Amniotic stem cell (primary cell): ENCODE measurements at places on chromosomes 3 and 15.

- no peak for DNase-seq
Observed at GRCh38 chr3:108354562-108354961, 58.2 kb downstream of the HHLA2 start.

- no peak for DNase-seq
Observed at GRCh38 chr3:14991818-14992612, 44.6 kb downstream of the NR2C2 start.

- peak; percentile 68 for DNase-seq
Observed at GRCh38 chr3:55484801-55485791, 2.0 kb downstream of the WNT5A start.

DNA sequence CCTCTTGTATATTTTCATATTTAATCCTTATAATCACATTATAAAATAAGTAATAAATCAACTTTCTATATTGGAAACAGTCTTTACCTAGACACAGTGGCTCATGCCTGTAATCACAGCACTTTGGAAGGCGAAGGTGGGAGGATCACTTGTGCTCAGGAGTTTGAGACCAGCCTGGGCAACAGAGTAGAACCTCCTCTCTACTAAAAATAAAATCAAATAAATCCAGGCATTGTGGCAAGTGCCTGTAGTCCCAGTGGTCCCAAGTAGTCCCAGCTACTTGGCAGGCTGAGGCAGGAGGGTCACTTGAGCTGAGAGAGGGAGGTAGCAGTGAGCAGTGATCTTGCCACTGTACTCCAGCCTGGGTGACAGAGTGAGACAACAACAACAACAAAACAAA lies 975.1 kb downstream of the ROBO1 start:
- no peak for DNase-seq

DNA sequence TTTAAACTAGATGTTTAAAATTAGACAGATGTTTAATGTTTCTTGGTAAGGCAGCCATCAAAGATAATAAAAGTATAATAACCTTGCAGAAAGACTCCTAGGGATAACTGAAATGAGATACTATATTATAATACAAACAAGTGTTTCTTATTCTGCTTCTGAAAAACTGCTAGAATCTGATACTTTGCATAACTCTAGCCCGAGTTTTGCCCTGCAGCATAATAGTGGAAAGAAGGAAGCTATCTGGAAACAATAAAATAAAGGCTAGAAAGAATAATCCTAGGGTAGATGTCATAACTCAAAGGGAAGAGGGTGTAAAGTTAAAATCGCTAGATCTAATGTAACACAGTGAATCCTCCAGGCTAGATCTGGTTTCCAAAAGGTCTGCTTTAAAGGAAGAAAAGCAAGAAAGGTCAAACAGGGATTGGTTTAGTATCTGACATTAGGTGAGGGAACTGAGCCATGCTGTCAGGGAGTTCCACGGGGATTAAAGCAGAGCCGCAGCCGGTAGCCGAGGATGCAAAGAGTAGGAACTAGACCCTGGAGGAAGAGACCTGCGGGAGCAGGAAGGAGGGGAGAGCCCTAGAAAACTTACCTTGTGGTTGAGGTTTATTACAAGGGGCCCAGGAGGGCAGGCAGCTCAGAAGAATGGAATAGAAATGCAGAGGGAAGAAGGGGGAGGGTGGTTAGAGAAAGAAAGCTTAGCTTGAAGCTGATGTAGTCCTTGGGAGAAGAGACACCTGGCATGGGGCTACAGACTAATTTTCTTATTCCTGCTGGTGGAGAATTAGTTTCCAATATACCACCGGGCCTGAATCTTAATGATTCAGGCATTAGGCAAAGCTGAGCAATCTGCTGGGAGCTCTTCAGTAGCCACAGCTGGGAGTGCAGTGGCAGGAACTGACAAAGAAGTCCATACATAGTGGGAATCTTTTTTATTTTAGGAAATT lies 46.1 kb upstream of the TUSC7 start:
- no peak for DNase-seq

DNA sequence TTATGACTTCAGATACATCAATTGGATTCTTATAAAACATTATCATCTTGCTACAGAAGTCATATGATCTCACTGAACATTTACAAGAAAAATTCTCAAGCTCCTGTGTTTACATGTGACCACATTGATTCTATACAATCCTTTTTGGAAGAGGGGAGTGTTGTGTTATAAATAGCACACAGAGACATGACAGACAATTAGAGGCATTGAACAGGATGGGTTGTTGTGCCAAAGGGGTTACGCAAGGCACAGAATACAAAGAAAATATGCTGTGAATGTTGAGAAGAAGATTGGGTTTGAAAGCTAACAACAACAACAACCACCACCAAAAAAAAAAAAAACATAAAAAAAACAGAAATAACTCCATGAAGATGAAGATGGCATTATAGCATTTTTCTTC lies 32.5 kb upstream of the TBL1XR1 start:
- no peak for DNase-seq

DNA sequence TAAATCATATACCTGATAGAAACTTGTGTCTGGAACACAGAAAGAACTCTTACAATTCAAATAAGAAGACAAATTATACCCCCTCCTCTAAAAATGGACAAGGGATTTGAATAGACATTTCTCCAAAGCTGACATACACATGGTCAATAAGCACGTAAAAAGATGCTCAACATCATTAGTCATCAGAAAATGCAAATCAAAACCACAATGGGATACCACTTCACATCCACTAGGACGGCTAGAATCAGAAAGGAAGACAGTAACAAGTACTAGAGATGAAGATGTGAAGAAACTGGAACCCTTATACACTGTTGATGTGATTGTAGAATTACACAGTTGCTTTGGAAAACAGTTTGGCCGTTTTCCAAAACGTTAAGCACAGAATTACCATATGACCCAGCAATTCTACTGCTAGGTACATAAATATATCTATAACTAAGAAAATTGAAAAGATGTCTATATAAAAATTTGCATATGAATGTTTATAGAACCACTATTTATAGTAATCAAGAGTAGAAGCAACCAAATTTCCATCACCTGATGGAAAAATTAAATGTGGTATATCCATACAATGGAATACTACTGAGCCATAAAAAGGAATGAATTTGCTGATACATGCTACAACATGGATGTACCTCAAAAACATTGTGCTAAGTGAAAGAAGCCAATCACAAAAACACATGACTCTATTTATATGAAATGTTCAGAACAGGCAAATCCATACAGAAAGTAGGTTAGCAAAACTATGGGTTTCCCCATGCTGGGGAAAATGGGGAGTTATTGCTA lies 60.8 kb downstream of the GREM1 start:
- DNase-seq, result no peak

DNA sequence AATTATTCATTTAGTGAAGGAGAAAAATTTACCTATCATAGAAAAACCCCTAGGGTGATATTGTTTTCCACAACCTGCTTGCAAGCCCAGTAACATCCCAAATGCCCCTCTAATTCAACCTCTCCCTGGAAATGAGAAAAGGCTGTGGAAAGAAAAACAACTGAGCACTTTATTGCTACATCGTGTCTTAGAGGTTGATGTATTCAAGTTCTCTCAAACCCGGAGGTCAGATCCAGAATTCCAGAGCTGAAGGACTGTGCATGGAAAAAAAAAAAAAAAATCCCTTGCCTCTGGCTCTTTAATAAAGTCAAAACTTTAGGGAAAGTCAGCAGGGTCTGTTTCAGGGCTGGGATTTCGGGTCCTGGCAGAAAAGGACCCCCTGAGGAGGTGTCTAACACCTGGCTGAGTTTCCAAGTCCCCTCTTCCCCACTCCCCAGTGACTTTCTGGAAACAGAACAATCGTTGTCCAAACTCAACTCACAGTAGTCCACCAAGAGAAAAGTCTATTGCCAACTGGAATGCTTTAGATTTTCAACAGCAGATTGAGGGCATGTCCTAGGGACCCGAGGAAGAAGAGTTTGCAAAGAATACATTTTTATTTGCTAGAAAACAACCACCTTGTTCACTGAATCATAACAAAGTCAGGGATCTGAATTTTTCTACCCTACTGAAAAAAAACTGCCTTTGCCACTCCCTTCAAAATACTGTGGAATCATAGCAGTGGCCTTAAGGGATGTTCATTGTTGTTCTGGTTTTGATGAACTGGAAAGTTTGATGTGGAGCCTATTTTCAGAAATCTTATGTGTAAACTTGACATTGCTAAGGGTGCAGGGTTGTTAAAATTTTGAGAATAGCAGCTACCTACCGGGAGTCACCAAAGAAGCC lies 207.5 kb upstream of the ADAMTS9 start:
- no peak for DNase-seq

- no peak for DNase-seq
Observed at GRCh38 chr3:131218196-131218595, 163.4 kb upstream of the NUDT16 start.

DNA sequence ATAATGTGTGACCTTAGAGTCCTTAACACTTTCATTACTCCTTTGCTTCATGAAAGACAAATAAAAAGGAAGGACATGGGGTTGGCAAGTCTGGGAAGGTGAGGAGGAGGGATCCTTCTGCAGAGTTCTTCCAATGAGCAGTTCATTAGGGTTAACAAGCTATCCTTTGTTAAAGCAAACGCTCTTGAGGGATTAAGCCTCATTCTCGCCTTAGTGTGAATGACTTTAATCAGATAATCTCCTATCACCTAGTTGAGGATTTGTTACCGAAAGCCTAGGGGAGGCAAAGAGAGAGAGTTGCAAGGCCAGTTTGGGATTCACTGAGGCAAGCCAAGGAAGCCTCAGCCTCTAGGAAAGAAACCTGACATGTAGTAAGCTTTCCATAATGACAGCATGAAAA lies 7.4 kb upstream of the MBNL1 start:
- DNase-seq, result no peak

DNA sequence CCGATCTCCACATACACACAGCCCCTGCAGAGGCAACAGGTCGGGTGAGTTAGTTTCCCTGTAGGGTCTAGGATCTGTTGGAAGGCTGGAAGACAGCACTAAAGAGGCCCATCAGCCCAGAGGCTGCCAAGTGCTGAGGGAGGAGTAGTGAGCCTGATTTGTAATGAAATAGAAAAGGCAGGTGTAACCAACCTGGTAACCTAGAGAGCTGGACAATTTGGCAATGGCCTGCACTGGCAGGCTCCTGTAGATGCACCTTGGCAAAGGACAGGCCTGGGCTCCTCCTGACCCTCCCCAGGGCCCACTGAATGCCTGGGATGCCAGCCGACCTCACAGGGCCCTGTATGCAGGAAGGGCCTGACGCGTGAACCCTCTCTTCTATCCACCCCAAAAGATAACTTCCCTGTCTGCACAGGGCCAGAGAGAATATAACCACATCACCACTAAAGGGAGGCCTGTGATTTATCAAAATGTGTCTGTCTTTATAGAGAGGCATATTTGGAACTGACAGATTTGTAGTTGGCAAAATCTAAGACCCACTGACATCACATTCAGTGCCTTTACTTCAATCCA lies 225.1 kb upstream of the CHRNA7 start:
- no peak for DNase-seq

- no peak for DNase-seq
Observed at GRCh38 chr3:43624619-43625305, 3.0 kb upstream of the ANO10 start.

GRCh38 chr15:29401644-29402043 lies 132.0 kb upstream of the NSMCE3 start:
- DNase-seq, result no peak

GRCh38 chr15:99174567-99175395 lies 69.9 kb downstream of the SYNM start:
- no peak for DNase-seq

DNA sequence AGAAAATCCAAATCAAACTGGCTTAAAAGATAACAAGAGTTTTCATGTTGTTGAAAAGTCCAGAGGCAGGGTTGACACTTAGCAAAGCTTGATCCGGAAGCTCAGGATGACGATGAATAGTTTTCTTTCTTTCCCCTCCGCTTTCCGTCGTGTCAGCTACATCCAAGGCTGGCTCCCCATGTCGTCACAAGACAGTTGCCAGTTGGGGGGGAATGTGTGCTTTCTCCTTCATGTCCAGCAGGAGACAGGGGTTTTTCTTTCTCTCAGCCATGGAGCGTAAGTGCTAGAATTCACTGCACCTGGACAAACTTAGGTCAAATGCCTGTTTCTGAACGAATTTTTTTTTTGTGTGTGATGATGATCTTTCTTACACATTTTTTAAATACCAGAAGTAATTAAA lies 273.8 kb upstream of the RGMA start:
- DNase-seq, result no peak

DNA sequence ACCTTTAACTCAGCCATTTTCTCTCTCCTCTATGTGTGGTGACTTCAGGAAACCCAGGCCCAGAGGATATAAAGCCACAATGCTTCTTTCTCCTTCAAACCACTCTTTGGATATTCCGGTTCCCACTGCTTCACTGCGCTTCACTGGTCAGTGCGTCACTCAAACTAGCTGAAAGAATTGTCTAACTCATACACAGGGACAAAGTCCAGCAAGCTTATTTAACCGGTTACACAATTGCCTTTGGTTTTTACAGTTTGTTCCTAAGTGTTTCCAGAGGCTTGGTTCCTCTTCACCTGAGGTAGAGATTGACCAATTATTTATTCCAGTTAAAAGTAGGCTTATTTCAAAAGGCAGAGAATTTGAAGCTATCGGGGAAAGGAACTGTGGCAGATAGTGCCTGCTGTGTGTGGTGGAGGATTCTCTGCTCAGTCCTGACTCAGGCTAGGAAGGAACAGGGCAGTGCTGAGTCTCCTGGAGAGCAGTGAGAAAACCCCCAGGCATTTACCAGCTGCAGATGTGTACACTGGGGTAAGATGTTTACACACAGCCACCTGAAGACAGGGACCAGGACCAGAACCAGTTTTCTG lies at the start of gene HGD:
Gene HGD (minus strand): TSS at position 145 of the 587 bp plus-strand sequence. CDS start 128 bp downstream, at position 17.
- no peak for DNase-seq

DNA sequence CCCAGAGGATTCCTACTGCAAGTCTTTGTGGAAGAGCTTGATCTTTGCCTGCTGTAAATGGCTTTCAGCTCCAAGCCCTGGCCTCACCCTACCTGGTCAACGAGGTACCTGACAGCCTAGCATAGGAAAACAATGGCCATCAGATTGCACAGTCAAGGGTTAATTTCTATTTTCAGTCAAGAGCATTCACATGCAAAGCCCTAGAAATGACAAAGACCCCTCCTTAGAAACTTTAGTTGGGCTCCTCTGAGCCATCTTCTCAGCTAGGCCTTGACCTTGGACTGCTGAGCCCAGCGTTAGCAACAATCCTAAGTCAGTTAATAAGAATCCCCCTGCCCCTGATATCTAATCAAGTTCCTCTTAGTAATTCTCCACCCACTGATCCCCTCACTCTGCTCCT lies 18.5 kb downstream of the MESD start:
- no peak for DNase-seq

- no peak for DNase-seq
Observed at GRCh38 chr3:50341996-50342650, 1.5 kb upstream of the RASSF1 start.

DNA sequence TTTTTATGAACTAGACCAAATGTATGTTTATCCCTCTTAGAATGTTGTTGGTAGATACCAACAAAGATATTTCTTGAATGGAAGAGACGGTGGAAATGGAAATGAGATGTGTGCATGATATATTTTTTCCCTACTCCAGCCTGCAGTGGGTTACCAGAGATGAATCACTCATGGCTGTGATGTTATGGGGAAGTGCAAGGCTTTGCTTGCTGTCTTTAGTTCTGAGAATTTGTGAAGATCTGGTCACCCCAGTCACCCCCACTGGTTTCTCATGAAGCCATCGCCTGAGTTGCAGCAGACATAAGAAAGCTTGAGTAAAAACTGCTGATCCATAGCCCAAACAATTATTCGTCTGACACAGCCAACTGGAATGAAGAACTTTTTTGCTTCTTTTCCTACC lies 78.1 kb upstream of the EOMES start:
- DNase-seq, result no peak

- peak; percentile 69 for DNase-seq
Observed at GRCh38 chr3:170703121-170703588, 117.3 kb upstream of the SLC7A14 start.
